ENCODE measurements at places on chromosomes 13 and 19.

GRCh38 chr19:32195706-32196610, 149.5 kb upstream of the ZNF507 start:
- DNase-seq, result no peak

GRCh38 chr13:98981369-98982080, 3.7 kb upstream of the DOCK9 start:
- DNase-seq, result no peak

GRCh38 chr19:46813839-46814358, 25.5 kb upstream of the SLC1A5 start:
- DNase-seq, result no peak

DNA sequence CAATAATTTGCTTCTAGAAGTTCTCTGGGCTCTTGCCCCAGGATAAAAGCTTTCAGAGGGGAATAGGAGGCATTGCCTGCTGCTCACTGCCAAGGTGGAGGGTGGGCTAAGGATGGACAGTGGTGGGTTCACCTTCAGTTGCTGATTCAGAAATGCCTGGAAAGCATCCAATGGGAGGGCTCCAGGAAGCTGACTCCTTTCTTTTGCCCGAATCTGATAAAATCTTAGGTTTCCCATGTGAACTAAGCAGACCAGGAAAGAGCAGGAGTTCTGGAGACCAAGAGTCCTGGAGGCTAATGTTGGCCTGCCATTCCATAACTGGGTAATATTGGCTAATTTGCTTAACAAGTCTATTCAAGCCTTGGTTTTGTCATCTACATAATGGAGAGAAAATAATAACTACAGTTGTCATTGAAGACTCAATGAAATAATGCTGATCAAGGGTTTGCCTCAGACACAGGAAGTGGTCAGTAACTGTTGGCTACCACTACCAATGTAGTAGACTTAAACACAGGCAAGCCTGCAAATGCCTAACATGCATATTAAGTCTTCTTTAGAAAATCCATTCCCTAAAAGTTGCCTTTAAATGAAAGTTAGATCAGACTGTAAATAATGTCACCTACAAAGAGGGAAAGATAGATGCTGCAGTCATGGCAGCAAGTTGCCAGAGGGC, 528.4 kb upstream of the NBEA start:
- DNase-seq, result no peak

GRCh38 chr13:74825152-74825937, 656.6 kb downstream of the TBC1D4 start:
- no peak for DNase-seq

DNA sequence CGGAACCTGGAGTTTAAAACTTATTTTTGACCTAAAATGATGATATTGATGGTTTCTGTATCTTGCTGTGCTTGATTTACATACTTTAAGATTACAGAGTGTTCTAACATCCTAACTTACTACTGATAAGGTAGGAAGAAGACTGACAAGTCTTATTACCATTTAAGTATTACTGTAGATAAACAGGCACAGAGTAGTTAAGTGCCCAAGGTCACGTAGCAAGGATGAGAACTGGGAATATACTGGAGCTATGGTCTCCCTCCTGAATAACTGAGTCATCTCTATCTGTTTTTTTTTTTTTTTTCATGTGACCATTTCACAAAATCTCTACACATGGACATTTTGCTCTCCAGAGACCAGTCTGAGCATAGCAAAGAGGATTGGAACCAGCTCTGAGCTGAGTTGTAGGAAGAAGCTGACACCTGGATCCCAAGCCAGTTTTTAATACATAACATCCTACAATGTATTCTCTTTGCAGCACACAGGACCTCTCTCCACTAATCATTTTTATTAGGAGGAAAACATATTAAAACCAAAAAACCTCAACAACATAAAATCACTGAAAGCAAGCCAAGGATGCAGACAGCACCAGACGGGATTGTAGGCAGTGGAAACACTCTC, 173.5 kb downstream of the DNAJC15 start:
- no peak for DNase-seq

DNA sequence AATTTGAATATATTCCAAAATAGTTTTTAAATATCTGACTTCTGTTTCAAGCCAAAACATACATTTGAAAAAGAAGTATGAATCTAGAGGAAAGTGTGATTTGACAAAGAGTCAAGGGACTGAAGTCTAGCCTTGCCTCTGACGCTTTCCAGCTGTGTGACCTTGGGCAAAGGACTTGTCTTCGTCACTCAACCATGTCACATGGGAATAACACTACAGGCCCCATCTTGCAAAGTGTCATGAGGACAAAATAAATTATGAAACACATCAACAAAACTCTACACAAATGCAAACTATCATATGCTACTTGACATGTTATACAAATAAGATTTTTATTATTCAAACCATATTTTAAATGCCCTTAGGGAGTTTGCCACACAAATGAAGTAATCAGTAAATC, 73.0 kb downstream of the CYSLTR2 start:
- no peak for DNase-seq

- DNase-seq, result no peak
Measured at GRCh38 chr19:7647156-7647555, 10.2 kb downstream of the STXBP2 start.

GRCh38 chr13:105345730-105346129, 1189.7 kb downstream of the EFNB2 start:
- peak; percentile 1 for DNase-seq

- no peak for DNase-seq
Measured at GRCh38 chr13:44322928-44323327, 50.7 kb upstream of the SERP2 start.

GRCh38 chr13:69737129-69737935, 370.3 kb upstream of the ATXN8OS start:
- DNase-seq, result no peak

- DNase-seq, result no peak
Measured at GRCh38 chr13:79222427-79223205, 183.4 kb downstream of the RBM26 start.

GRCh38 chr13:109241160-109241559, 545.2 kb downstream of the IRS2 start:
- DNase-seq, result no peak

DNA sequence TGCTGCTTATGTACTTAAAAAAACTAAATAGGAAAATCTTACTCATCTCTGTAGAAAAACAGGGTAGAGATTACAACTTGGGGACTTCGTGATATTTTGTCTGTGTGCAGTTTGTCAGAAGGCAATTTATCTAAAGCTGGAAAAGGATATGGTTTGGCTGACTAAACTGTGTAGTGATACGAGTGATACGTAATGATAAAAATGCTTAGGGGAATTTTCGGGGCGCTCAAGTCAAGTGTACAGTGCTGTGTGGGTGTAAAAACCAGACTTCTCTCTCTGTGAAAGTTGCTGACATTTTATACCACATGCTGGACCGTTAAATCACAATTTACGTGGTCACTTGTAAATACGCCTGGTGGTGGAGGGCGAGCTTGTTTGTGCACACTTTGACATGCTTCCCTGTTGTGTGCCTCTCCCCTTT, 221.7 kb downstream of the KCNRG start:
- no peak for DNase-seq

DNA sequence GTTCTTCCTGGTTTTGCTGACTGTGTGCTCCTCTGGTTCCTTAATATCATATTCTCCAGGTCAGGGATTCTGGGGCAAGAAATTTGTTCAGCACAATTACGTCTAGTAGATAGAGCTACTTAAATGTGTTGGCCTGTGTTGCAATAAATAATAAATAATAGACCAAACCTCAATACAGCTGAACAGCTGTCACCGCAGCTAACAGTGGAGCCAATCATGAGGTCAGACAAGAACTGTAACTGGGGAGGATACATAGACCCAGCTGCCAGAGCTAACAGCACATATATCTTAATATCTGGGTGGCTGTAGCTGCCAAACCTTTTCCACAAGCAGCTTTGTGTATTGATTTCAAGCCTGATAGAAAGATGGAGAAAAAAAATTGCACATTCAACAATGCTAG, 1596.3 kb upstream of the PCDH20 start:
- no peak for DNase-seq

DNA sequence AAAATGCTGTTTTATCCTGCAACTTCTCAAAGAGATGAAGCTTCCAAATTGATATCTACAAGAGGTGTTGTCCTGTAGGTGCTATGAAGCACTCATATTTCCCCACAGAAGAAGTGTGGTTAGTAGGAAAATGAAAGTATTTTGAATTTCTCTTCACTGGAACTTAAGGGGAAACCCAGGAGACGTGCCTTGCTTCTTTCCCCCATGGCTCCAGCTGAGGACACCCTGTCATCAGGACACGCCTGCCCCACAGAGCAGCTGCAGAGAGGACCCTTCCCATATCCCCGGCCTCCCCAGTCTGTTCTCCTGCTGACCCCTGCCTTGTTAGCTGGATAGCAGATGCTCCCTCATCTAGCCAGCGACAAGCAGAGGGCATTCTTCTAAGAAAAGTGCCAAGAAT, 371.3 kb downstream of the COG6 start:
- no peak for DNase-seq

GRCh38 chr13:23667750-23668149, 97.5 kb downstream of the TNFRSF19 start:
- no peak for DNase-seq

GRCh38 chr19:30911491-30911890, 437.7 kb downstream of the TSHZ3 start:
- DNase-seq, result no peak

GRCh38 chr19:47363758-47364531, 14.8 kb downstream of the DHX34 start:
- DNase-seq, result no peak

- no peak for DNase-seq
Measured at GRCh38 chr19:35381318-35381717, 10.4 kb downstream of the GPR42 start.

- no peak for DNase-seq
Measured at GRCh38 chr19:40005691-40006272, 8.9 kb downstream of the ZNF546 start.

Measured in LoVo (cell line).